ENCODE measurements at places on chromosomes 6 and 20.
A peak's percentile ranks its signal among the peaks of the same experiment; 100 is the strongest.

DNA sequence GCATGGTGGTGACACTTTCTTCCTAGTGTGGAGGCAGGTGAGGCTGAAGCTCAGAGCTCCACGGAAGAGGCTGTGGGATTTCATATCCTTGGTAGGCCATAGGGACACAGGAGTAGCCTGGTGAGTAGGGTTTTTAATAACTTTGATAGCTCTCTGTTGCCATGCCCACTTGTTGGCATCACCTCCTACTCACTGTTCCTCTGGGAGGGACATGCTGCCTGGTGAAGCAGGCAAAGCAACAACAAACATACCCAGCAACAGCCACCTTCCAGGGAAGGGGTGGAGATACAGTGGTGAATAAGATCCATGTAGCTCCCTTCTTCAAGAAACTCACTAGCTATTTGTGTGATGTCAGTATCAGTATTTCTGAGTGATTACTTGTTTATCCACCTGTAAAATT lies 285.4 kb downstream of the CLIC5 start:
- DNase-seq = no peak

GRCh38 chr6:112806163-112806865 lies 459.2 kb downstream of the RFPL4B start:
- no peak for DNase-seq

DNA sequence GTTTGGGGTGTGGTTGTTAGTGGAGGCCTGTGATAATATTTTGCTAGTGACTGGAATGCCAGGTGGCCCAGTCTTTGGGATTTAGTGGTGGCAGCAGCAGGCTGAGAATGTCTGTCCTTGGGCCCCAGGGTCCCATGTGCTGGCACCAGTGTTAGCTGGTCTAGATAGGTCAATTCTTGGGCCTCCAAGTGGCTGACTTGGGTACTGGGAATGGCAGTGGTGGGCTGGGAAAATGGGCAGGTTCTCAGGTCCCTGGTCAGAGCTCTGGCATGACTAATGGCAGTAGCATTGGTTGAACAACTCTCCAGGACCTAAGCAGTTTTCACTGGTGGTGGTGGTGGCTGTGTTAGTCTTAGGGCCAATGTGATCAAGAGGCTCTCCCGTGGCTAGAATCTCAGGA lies 50.3 kb downstream of the OLIG3 start:
- DNase-seq = peak; percentile 33

GRCh38 chr20:63254606-63255384 lies 532 bp upstream of the NKAIN4 start:
- DNase-seq = no peak

GRCh38 chr20:32820698-32821377 lies 1.1 kb downstream of the MAPRE1 start:
- DNase-seq = no peak

GRCh38 chr6:113719545-113719944 lies 137.6 kb upstream of the MARCKS start:
- DNase-seq = no peak

DNA sequence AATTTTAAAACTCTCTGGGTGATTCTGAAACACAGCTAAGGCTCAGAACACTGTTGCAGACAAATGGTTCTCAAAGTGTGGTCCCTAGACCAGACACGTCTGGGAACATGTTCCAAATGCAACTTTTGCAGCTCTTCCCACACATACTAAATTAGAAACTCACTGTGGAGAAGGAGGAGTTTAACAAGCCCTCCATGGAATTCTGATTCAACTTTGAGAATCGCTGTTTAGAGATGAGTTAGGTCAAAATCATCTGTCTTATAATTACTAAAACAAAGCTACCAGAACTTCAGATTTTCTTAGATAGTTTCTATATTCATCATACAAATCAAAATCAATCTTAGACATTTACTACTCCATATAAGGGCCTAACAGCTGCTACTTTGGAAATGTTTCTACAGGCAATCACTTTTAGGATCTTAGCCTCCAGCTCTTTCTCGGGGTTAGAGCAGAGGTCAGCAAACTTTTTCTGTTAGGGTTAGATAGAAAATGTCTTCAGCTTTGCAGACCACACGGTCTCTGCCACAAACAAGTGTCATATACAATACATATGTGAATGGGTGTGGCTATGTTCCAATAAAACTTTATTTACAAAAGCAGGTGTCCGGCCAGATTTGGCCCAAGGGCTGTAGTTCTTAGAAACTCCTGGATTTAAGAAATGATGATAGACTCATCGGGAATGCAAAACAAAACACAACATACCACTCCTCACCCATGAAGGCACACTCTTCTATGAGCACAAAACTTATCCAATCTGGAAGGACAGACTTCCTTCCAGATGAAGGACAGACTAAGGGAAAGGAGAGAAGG lies 50.0 kb upstream of the ARHGAP18 start:
- DNase-seq = no peak

DNA sequence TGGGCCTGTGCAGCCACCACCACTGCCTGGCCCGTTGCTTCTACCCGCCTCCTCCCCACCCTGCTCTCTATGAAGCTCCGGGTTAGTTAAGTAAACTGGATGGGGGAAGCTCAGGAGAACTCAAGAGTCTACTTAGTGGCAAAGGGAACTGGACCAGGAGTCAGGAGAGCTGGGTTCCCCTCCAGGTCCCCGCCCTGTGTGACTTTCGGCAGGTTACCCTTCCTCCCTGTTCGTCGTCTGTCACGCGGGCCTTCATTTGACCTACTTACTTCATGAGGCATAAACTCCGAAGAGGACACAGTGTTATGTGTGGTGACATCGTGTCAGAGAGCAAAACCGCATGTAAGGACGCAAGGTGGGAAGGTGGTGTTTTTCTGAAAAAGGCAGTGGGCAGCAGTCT lies 75.3 kb downstream of the TCP11 start:
- DNase-seq = no peak

DNA sequence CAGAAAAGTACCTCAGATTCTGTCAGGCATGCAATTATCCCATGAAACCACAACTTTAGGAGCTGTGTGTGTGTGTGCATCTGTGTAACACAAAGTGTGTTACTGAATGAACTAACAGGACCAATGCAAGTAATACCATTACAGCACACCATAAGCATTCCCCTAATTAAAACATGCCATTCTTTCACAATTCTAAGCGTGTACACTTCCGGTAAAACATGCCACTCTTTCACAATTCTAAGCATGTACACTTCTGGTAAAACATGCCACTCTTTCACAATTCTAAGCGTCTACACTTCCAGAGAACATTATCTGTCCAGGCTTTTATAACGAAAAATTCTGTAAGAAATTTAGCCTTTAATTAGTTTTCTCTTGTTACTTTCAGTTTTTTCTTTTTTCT lies 238.2 kb downstream of the GMDS start:
- DNase-seq = no peak

DNA sequence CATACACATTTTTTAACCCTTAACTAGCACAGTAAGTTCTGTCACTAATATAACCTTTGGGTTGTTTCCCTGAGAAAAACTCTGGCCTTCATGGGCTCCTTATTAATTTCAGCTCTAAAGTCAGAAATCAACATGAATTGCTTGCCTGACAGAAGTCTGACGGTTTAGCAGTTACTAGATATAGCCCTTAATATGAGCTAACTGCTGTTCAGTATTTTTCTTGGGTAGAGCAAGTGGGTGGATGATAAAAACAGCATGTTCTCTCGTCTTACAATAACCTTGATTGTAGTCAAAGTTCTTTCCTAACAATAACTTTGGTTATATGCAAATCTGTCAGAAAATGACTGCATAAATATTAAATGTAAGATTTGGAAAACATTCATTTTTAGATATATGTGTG lies 81.0 kb downstream of the SH3BGRL2 start:
- no peak for DNase-seq

- DNase-seq = no peak
Measured at GRCh38 chr20:49727478-49727877, 13.8 kb upstream of the B4GALT5 start.

DNA sequence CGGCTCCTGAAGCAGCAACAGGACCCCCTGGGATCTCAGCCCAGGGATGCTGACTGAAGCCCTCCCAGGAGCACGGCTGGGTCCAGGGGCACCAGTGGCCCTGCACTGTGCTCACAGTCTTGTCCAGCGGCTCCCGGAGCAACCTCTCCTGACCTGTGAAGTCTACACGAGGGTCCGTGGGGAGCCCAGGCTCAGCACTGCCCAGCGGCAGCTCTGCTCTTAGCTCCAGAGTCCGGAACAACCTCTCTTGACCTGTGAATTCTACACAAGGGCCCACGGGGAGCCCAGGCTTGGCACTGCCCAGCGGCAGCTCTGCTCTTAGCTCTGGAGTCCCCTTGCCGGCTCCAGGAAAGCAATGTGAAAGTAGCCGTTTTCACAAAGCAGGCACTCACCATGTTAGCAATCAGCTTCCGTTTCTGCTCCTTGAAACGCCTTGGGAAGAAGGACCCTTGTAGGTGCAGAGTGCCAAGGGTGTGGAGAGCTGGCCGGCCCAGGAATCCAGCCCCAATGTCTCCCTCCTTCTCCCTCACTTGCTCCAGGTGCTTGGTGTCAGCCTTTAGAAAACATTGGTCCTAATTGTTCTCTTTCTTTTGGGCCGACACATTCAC lies 310.9 kb downstream of the CDH4 start:
- no peak for DNase-seq

DNA sequence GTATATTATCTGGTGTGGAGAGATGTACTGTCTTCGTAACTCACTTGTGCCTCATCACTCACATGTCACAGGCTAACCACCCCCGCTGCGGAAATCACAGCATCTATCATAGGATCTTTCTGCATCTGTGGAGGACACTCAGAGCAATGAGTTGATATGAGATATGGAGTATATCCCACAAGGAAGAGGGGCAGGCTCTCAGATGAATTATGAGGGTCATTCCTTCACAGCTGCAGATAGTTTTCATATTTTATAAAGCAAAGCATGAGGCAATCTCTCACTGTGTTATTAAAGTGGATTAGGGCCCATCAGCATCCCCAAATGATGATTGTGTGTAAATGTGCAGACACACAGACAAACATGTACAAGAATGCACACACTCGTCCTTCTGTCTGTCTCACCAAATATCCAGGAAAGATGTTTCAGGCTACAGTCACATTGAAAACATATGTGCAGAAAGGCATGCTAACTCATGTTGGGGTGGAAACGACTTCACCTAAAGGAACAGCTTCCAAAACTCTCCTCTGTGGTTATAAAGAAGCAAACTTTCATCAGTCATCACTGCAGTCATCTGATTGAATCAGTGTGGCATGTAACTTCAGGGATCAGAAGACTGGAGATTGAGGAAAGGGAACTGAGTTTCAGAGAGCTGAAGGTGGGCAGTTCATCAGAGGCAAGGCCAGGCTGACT lies 164.7 kb downstream of the FOXC1 start:
- DNase-seq = no peak

DNA sequence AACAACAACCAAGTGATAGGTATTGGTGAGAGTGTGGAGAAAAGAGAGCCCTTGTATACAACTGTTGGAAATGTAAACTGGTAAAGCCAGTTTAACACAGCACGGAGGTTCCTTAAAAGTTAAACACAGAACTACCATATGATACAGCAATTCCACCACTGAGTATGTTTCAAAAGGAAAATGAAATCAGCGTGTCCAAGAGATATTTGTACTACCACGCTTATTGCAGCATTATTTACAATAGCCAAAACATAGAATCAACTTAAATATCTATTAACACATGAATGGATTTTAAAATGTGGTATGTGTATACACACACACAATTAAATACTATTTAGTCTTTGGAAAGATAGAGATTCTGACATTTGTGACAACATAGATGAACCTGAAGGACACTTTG lies 1.1 kb downstream of the PTCHD4 start:
- no peak for DNase-seq

DNA sequence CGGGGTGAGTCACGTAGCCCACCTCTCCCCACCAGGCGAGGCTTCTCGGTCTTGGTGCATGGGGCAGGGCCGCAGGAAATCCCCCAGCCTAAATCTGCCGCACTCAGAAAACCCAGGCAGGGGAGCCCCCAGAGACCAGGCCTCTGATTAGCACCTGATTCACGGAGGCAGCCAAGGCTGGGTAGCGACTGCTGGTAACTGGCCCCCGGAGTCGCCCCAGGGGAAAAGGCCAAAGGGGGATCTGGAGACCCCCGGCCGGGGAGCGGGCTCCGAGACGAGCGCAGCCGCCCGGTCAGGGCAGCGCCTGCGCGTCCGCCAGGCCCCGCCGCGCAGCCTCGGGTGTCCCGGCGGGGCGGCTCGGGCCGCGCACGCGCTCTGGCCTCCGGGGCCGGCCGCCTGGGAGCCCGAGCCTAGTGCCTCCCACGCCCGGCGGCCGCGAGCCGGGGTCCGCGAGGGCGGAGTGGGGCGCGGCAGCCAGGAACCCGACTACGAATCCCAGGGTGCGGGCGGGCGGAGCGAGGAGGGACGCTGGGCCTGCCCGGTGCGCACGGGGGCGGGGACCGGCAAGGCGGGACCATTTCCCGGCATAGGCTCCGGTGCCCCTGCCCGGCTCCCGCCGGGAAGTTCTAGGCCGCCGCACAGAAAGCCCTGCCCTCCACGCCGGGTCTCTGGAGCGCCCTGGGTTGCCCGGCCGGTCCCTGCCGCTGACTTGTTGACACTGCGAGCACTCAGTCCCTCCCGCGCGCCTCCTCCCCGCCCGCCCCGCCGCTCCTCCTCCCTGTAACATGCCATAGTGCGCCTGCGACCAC lies at the start of gene DUSP22:
DUSP22 (plus strand) TSS at position 791 of the 809 bp plus-strand sequence. CDS start 53 bp downstream, outside the sequence.
- DNase-seq = peak; percentile 97
